ENCODE measurements at places on chromosomes 3 and 15. TPM values are rescaled to one million over a fixed set of nuclear protein-coding genes. Genes with fewer than 3 reads are reported as not detected.
A peak's percentile ranks its signal among the peaks of the same experiment; 100 is the strongest.

- peak; percentile 45 for DNase-seq
These were observed 67.9 kb upstream of the AKAP13 start for GRCh38 chr15:85312486-85312885.

Gene MYL3
- not detected for total RNA-seq

Gene SLCO2A1
- total RNA-seq, result 4.8 TPM

DNA sequence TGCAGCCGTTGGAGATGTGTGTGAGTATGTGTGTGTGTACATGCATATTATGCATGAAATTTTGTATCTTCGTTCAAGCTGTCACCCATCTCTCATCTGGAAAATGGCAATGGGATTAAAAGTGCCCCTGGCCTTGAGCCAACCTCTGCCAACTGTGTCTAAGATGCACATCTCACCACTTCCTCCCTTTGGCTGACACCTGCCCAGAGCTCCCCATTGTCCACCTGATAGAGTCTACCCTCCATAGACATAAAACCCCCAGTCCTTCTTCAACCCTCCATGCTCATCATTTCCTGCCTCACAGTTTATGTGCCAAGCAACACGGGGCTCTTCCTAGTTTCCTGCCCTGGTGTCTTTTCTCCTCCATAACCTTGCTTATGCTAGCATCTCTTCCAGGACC, 187.5 kb upstream of the HES1 start:
- DNase-seq, result no peak

- no peak for DNase-seq
These were observed 77.4 kb upstream of the SELENOK start for GRCh38 chr3:53969086-53969485.

GRCh38 chr3:133927540-133928066, 31.9 kb upstream of the RAB6B start:
- DNase-seq, result peak; percentile 68

GRCh38 chr3:9035473-9035872, 72.2 kb upstream of the RAD18 start:
- no peak for DNase-seq

Gene GOLGA8H
- 1.6 TPM for total RNA-seq

GRCh38 chr15:56890038-56890437, 28.4 kb upstream of the TCF12 start:
- DNase-seq, result no peak

GRCh38 chr3:58322793-58323192, 9.9 kb upstream of the PXK start:
- DNase-seq, result no peak

Gene FRMD5
- total RNA-seq, result 8.7 TPM

DNA sequence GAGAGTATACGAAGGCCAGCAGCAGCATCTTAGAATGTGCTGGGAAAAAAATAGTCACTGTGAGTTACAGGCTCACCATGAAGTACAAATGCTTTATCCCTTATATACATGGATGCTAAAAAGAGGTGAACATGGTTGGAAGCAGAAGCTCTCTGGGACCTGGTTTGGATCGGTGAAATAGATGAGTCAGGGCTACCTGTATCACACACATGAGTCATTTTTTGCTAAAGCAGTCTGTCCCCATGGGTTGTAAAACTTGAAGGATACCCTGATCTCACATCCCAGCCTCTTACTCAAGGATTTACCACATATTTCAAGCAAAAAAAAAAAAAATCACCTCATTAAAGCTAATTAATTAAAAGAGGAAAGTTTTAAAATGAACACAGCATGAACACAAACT, 6.9 kb upstream of the SERPINI2 start:
- no peak for DNase-seq
